GM13976 (cell line): ENCODE measurements at places on chromosomes 16 and 17.

- no peak for DNase-seq
These were observed 22.7 kb downstream of the UNC13D start for GRCh38 chr17:75821552-75821951.

GRCh38 chr17:33519692-33520091, 226.6 kb upstream of the ASIC2 start:
- no peak for DNase-seq

- peak; percentile 81 for DNase-seq
These were observed 92.8 kb downstream of the IRX3 start for GRCh38 chr16:54193665-54194333.

DNA sequence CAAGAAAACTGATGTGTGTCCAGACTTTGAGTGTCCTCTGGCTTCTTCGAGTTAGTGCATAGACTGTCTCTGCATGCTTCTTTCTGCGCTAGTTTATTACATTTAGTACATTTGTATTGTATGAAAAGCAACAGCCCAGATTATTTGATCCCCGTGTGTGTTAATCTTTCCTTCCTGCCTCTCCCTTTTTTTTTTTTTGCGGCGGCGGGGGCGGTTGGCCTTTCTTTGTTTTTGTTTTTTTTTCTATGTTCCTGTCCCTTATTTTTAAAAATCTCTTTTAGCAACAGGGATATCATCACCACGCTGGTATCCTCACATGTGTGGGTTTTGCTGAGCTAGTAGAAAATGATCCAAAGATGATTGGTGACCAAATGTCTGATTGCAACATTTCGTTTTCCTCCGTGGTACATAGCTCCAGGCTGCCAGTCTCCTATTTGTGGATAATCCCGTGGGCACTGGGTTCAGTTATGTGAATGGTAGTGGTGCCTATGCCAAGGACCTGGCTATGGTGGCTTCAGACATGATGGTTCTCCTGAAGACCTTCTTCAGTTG, 9.4 kb downstream of the SCPEP1 start:
- no peak for DNase-seq

DNA sequence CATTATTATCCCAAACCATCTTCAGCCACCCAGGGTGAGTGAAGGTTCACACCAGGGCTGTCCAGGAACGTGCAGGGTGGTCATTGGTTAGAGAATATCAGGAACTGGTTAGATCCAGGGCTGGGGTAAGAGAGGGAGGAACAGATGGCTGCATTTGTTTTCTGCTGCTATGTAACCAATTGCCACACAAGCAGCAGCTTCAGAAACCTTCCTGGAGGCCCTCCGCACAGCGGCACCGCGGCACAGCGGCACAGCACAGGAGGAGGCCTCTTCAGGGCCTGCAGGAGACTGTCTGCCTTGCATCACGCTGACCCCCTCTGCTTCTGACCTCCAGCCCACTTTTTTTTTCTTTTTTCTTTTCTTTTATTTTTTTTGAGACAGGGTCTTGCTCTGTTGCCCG, 86.1 kb downstream of the KCNJ12 start:
- no peak for DNase-seq

- DNase-seq, result peak; percentile 56
These were observed 115.3 kb downstream of the SLC39A11 start for GRCh38 chr17:72976971-72977770.

DNA sequence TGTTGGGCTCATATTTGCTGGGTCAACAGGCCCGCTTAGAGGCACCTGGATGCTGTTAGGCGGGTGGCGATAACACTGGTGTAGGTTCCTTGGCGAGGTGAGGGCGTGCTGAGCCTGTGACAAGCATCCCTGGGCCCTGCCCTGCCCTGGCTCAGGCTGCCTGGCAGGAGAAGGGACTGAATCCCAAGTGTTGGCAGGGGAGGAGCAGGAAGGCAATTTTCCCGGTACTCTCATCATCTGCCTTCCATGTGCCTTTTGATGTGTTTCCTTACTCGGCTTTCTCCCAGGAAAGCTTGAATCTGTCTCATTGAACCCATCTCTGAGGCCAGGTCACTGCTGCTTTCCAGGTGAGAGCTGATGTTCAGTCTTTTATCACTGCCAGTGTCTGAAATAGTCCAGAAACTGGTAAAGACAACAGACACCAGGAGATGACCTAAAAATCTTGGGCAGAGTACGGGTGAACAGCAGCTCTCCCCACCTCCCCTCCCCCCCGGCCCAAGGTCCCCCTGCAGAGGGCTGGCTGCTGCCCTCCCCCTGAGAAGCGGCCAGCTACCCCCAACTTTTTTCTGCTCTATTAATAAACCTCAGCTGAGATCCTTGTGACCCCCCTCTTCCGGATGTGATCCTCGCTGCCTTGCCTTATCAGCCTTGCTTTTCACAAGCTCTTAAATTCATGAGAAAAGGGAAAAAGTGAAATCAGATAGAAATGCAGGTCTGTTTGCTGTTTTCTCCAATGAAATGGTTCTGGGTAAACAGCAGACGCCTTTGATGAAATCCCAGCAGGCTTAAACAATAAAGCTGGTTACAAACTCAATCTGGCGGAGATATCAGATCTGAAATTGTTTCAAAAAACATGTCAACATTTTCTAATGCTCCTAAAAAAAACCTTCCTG, 29.0 kb downstream of the RTN4RL1 start:
- no peak for DNase-seq

DNA sequence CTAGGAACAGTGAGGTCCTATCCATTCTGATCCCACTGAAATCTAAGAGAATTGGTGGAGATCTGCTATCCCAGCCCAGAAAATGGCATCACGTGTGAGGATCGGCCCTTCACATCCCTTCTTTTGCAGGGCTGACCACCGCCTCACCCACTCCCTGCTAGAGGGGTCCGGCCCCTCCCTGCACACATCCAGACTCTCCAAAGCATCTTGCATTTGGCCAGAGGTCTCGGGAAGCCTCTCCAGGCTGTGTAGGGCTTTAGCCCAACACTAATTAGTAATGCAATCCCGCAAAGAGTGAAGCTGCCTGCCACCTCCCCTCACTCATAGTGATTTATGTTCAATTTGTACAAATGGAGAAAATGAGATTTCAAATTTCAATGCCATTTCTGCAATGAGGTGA, 434.4 kb upstream of the ZFHX3 start:
- no peak for DNase-seq

GRCh38 chr16:13521356-13521755, 398.6 kb upstream of the ERCC4 start:
- no peak for DNase-seq

DNA sequence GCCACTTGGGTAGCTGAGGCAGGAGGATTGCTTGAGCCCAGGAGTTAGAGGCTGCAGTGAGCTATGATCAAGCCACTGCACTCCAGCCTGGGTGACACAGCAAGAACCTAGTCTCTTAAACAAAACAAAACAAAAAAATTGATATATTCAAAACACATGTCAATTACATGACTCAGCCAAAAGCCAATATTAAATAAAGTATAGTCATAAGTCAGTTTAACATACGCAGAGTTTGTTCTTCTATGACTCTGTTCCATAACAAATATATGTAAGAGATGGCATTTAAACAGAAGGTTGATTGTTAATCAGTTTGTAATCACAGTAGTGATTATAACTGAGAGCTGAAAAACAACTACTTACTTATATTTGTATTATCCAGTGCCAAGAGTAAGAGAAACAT, 106.5 kb downstream of the CDH8 start:
- DNase-seq, result no peak

DNA sequence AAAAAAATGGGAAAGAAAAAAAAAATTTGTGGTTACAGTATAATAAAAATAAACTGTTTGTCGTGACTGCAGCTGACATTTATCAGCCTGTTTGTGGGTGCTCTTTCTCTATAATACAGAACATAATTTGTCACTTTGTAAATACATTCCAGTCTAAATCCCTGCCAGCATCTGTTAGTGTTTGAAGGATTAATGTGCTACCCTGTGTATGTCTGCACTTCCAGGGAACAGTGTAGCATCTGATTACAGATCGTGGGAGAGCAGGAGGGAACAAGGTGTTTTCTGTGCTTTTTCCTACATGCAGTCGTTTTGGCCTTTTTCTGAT, 265.1 kb downstream of the WWOX start:
- DNase-seq, result no peak

DNA sequence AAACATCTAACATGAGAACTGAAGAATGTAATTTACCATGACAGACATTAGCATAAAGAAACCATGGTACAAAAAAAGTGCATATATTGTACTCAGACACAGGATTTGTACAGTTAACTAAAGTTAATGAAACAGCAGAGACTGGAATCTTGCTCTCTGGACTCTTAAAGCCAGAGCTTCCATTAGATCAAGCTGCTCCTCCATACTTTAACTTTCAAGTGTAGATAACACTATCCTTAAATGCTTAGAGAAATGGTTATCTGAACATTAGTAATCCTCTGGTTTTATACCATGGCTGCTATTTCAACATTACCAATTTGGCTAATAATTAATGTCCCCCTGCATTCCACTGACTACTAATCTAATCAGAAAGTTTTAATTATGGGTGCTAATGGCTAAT, 3.1 kb downstream of the NUDT21 start:
- no peak for DNase-seq

- no peak for DNase-seq
These were observed 335.3 kb downstream of the MAF start for GRCh38 chr16:79265196-79265595.

- DNase-seq, result no peak
These were observed 7.0 kb downstream of the KSR1 start for GRCh38 chr17:27463235-27463677.

DNA sequence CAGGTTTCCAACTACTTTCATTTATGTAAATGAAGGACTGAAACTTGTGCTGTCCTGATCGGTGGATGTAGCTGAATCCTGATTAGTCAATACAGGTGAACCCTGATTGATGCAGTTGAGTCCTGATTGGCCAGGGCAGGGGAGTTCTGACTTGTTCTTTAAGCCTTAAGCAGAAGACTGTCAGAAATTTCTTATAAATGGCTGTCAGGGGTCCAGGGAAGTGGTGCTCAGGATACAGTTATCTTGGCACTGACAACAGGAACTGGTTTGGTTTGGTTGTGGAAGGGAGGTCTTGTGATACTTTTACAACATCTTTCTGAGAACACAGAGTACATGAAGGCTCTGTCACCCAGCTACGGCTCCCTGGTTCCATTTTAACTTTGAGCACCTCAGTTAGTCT, 132.1 kb downstream of the KCNJ12 start:
- no peak for DNase-seq

DNA sequence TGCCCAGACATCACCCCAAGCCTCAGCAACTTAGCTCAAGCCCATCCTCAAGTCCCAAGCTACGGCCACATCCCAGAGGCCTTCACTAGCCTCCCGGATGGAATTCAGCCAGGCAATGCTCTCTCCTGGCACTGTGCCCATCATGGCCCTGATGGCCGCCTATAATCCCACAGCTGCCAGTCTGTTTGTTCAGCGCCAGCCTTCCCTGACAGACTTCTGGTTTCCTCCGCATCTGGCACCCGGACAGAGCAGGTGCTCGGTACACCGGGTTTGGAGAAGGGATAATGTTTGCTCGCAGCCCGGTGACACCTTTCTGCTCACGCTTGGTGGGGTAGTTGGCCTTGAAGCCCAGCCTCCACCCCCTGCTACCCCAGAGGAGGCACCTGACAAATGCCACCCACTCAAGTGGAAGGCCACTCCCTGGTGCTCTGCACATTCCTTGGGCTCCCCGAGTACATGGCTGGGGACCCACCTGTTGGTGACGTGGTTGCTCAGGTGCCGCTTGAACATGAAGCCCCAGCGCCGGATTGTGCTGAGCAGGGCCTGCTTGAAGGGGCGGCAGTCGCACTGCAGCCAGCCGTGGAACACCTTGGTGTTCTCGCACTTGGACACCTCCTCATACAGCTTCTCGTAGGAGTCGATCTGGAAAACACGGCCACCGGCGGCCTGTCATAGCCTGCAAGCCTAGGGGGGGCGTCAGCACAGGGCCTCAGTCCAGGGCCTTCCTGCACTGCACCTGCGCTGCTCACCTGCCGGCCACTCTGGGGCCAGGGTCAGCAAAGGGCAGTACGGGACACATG, 47.1 kb downstream of the DNAH17 start:
- no peak for DNase-seq

DNA sequence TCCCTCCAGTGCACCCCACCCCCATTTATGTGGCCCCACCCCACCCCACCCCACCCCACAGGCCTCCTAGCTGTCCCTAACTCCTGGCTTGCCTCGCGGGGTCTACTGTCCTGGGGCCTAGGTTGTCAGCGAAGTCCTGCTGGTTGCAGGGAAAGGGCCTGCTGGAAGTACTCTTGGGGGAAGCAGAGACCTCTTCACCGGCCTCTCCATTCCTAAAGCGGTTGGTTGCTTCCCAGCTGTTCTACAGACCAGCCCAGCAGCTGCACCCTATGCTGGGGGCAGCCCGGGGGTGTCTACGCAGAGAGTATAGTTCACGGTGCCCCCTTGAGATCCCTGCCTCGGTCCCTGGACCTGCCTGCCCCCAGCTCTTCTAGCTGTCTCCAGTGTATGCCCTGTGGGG, 56.2 kb downstream of the BAIAP2 start:
- DNase-seq, result no peak

DNA sequence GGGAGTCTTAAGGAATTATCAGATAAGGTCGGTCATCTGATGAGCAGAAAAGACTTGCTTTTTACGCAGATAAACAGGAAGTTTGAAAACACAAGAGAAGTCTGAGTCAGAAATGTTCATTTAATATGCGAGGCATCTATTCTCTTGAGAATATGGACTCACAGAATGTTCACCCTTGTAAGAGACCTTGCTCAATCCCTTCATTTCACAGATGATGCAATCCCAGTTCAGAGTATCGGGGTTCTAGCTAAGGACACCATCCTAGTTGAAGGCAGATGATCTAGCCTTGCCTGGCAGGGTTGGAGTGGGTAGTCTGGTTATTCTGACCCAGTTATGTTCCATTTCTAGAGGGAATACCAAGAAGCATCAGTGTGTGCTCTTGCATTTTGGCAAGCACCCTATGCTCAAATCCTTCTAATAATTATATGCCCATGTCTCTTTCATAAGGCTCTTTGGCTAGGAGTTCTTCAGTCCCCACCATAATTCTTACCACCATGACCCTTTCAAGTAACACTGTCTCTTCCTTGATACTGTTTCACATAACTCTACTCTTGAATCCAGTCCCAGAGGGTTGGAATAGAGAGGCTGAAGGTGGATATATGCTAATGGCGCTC, 42.5 kb downstream of the YPEL2 start:
- DNase-seq, result no peak

- DNase-seq, result no peak
These were observed 86.9 kb upstream of the CBX4 start for GRCh38 chr17:79926142-79926604.

GRCh38 chr16:67406111-67406971, 9.9 kb downstream of the ZDHHC1 start:
- no peak for DNase-seq
